ENCODE measurements at places on chromosomes 6 and 20.

GRCh38 chr6:162198076-162198475 is 529.5 kb downstream of the PRKN start:
- no peak for DNase-seq

- no peak for DNase-seq
Observed at GRCh38 chr20:62609279-62609720, 33.0 kb upstream of the SLCO4A1 start.

GRCh38 chr20:37364013-37364926 is 18.3 kb downstream of the SRC start:
- no peak for DNase-seq

- peak; percentile 45 for DNase-seq
Observed at GRCh38 chr20:62274332-62274950, 28.4 kb upstream of the ADRM1 start.

GRCh38 chr20:3119044-3119443 is 34.5 kb upstream of the AVP start:
- no peak for DNase-seq

- DNase-seq = no peak
Observed at GRCh38 chr6:73043446-73043845, 181.8 kb downstream of the KHDC1L start.

GRCh38 chr6:138241381-138241780 is 23.1 kb upstream of the PBOV1 start:
- no peak for DNase-seq

DNA sequence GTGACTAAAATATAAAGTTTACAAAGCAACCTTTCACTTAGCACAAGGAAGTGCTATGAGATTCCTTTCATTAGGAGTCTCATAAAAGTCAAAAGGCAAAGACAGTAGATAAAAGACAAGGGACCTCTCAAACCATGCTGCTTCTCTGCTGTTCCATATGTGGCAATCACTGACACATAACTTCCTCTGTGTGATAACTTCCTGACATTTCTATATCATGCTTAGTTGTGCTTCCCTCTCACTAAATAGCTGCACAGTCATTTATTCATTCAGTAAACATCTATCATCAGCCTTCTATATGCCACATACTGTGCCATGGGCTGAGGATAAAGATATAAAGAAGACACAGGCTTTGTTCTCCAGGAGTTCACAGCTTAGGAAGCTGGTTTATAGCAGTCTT is 214.8 kb upstream of the GRIK2 start:
- DNase-seq = no peak

DNA sequence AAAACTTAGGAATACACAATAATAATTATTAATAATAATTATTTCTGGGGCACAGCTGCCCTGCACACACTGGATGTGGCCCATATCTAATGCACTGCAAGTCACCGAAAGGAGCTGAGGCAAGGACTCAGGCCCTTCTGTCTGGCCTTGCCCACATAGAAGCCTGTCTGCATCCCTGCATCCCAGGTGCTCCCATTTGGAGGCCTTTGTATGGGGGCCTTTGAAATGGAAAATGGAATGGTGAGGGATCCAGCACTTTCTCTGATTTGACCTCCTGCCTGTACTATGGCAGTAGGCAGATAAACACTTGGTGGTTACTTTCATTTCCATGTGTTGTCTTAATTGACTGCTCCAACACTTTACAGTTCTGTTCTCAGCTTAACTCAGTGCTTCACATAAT is 75.7 kb upstream of the PTCHD4 start:
- DNase-seq = no peak

All from ovary (tissue), 10 donors.